Activated CD4-positive, alpha-beta T cell treated with anti-CD3 and anti-CD28 coated beads for 24 hours (primary cell): ENCODE measurements at places on chromosomes 5 and 9.

GRCh38 chr9:136426787-136427186 is 12.9 kb downstream of the INPP5E start:
- DNase-seq = no peak

DNA sequence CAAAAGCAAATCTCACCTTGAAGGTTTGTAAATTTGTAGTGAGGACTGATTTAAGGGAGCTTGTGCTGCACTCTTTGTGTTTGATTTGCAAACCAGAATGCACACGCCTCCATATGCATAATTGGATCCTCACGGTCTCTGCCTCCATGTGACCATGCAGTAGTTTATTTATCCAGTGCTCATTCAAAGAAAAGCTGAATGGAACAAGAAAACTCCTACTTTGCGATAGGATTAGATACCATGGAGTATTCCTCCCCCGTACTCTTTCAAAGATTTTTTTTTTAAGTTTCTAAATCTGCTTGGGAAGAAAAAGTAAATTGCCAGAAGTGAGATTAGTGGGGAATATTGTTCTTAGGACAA is 290.4 kb upstream of the TUT7 start:
- no peak for DNase-seq

DNA sequence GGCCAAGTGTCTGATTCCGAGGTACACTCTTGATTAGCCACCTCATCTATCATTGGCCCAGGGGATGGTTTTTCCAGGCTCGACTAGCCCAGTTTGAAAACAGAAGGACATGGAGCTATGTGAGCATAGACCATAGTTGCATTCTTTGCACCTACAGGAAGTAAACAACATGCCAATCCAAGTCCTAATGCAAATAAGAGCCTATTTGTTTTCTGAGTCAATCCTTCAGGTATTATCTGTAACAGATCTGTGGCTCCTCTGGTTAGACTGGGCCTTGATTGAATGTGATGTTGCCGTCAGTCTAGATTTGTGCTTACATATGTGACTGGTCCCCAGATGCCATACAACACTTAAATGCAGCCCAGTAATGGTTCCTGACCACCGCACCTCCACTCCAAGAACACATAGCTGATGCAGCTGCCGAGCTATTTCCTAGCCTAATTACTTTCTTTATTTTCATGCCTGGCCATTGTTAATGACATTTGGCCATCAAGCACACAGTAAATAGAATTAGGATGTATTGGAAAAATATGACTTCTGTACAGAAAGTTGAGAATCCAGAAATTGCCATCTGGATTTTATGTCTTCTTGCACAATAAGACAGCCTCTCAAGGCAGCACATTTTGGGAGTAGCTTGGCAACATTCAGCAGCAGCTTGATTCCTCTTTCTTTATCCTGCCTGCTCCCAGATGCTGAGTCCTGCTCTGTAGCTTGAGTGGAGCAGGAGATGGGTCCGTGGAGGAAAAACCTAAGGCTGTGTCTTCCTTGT is 29.5 kb upstream of the ARHGAP26 start:
- DNase-seq = no peak

- no peak for DNase-seq
These were observed 160.5 kb upstream of the KCNN2 start for GRCh38 chr5:114201332-114201731.

GRCh38 chr5:158648631-158649030 is 451.1 kb downstream of the EBF1 start:
- no peak for DNase-seq

DNA sequence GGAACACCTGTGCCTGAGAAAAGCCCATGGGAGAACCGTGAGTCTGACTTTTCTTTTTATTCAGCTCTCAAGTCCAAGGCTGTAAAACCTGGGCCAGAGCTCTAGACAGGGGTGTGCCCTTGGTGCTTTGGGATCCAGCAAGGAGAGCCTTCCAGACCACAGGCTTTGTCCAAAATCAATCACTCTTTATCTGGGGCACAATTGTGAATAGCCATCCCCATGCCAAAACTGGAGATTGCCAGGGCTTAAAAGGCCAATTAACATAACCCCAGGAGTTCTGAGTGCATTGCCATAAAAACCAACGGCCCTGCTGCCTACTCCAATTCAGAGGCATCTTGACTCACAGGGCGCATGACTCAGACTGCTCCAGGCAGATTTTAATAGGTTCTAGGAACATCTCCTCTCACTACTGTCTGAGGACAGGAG is 391.8 kb downstream of the ARHGEF28 start:
- no peak for DNase-seq

DNA sequence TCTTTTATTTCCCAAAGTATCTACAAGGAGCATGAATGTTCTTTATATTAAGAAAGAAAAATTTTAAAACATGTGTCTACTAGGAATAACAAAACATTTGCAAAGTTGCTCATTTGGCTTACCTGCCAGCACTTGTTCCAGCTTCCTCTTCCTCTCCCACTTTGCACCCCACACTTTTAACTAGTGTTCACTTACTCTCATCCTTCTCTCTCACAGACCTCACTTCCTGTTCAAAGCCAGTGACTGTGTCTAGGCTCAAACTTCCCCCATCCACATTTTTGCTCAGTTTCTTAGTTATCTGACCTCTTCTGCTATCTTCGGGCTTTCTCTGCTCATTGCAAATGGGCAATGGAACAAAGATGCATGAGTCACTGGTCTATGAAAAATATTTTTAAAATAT is 512.2 kb upstream of the ZNF462 start:
- no peak for DNase-seq
